Stimulated activated naive CD8-positive, alpha-beta T cell treated with anti-CD3 and anti-CD28 coated beads, Interleukin-15, Interleukin-2, amounts not matched to agents 100 U/mL and 50 U/mL, for 24 hours (primary cell): ENCODE measurements at places on chromosomes 3 and 15.

DNA sequence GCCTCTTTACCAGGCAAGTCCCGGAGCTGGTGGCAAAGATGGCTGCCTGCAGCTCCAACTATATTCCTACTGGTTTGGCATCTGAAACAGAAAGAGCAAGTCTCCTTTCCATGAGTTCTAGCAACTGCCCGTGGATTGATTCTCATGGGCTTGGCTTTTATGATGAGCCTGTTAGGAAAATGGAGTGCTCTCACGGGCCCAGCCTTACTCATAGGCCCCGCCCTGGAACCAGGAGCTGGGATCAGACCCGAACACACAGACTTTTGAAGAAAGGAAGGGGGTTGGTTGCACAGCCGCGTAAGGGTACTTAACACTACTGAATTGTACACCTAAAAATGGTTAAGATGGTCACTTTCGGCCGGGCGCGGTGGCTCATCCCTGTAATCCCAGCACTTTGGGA lies 2.9 kb downstream of the NRROS start:
- no peak for DNase-seq

- DNase-seq: no peak
Observed at GRCh38 chr15:46708226-46708625, 1009.1 kb upstream of the SEMA6D start.

DNA sequence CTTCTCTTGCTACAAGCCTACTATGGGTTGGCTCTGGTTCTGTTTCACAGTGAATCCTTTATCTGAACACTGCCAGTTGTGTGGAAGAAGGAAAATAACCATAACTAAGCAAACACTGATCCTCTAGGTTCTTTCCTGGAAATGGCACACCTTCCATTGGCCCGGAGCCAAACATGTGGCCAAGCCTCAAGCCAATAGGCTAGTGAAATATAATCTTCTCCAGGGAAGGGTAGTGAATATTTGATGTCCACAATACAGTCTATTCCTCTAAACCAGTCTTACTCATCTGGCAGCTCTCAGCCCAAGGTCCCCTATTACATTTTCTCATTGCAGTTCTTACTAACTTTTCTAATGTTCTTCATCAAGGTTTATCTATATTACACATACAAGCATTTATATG lies 921.3 kb downstream of the TUSC7 start:
- no peak for DNase-seq

DNA sequence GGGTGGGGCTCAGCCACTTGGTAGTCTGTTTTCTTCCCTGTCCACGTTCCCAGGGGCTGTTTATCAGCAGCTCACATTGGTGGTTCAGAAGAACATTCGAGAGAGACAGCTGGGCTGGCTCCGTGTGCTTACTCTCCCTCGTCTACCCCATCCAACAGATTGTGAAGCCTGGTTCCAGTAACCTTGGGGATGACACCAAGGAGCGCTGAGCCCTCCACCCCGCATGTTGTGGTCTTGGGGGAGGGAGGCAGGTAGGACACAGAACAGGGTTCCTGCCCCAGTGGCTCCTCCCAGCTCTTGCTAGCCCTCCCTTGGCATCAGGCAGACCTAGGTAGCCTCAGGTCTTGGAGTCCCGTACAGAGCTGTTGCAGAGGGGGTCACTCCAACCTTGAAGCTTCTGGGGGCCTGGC lies 33.1 kb downstream of the KLF13 start:
- DNase-seq: no peak

DNA sequence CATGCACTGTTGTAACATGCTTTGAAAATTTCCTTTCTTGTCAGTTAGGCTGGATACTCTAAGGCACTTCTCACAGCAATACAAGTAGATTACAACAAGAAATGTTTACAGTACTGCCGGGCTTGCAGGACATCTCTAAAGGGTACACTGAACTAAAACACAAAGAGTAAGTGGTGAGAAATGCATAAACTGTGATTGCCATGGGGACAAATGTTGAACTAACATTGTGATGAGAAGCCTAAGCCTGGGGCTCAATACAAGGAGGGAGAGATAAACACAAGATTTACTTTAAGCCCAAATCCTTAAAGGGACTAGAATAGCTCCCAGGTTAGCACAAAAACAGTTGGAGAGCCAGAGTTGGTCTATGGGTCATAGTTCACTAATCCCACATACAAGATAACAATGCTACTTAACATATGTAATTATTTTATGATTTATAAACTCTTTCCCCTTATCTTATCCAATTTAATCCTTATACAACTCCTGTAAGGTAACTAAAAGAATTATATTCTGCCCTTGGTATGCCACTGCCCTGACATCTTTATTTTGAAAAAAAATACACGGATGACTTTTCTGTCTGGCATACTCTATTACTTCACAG lies 126.9 kb downstream of the THRB start:
- DNase-seq: no peak
